ENCODE measurements at places on chromosomes 1 and 21.

- DNase-seq = no peak
Observed at GRCh38 chr21:34540206-34540605, 28.2 kb upstream of the KCNE1 start.

GRCh38 chr21:32562915-32563314, 22.4 kb downstream of the TCP10L start:
- DNase-seq = no peak

- DNase-seq = no peak
Observed at GRCh38 chr1:11725616-11726015, 10.3 kb upstream of the AGTRAP start.

DNA sequence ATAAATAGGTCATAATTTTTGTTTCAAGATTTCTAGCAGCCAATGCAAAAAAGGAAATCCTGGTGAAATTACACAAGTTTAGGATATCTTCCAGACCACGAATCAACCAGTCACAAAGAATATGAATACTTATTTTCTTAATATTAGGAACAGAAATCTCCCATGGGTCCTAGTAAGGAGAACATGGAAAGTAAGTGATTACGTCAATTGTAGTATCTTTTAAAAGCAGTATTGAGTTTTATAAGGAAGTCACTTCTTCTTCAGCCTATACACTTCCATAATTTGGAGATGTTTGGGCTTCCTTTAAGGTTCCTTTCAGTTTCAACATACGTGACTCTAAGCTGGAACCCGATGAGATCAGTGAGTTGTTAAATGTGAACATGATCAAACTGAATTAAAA, 534.5 kb downstream of the USP25 start:
- DNase-seq = no peak

DNA sequence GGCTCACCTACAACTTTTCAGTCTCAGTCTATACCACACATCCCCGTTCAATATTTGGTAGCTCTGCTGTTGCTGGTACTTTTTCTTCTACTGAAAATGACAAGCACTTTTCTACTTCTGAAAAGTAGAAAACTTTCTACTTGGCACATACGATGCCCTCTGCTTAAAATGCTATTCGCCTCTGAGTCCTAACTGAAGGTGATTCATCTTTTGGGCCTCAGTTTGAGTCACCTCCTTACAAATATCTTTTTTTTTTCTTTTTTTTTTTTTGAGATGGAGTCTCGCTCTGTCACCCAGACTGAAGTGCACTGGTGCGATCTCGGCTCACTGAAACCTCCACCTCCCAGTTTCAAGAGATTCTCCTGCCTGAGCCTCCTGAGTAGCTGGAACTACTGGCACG, 136.0 kb upstream of the CYYR1 start:
- DNase-seq = no peak

- no peak for DNase-seq
Observed at GRCh38 chr1:68201546-68202238, 30.6 kb downstream of the WLS start.

DNA sequence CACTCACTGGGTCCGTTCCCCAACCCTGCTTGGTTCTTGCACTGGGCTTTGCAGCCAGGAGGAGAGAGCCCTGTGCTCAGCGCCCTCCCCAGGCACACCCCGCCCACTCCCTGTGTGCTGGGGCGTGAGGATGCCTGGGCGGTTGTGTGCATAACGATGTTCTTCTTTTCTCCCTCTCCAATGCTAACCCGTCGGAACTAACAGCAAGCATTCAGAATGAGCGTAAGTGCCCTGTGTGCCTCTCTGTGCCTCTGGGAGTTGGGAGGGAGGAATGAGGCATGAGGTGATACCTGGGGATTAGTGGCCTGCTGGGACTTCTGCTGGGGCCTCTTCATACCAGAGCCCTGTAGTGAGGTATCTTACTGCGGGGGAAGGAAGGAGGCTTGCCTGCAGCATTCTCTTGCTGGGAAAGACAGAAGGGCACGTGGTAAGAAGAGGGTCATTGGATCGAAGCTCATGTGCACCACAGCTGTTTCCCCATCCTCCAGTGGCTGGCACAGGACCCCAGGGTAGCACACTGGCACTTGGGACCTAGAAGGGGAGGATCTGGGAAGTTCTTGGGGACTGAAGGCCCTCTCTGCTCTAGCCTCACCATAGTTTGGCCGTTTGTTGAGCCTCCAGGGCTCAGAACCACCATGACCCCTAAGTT, 79.8 kb downstream of the NFASC start:
- DNase-seq = no peak
